ENCODE measurements at places on chromosomes 7 and 10.

DNA sequence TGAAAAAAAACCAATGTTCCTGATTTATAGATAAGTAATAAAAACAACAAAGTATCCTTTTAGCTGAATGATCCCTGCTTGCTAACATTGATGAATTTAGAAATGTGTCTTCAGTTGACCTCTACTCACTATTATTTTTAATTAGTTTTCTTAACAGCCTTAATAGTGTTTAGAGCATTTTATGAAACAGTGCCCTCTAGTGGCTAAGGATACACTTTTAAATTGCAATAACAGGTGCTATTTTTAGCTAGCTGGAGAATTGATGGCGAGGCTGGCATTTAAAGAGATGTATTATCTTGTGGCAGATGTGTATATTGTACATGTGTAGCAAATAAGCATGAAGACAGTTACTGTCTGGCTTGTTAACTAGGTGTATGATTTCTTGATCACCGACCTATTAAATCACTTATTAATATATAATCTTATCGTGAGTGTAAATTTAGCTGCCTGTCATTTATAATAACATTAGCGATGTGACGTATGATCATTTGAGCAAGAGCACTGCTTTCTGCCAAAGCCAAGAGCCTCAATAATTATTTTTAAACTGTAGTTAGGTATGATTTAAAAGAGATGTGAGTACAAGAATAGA is 451.9 kb downstream of the DPP6 start:
- H3K27me3 ChIP-seq: no peaks in the 10 kb centered on the region
- no peaks in the 10 kb centered on the region for H3K4me1 ChIP-seq
- no peak overlapping the region for H3K4me3 ChIP-seq
- no peak for DNase-seq
- no peaks in the 10 kb centered on the region for H3K36me3 ChIP-seq

DNA sequence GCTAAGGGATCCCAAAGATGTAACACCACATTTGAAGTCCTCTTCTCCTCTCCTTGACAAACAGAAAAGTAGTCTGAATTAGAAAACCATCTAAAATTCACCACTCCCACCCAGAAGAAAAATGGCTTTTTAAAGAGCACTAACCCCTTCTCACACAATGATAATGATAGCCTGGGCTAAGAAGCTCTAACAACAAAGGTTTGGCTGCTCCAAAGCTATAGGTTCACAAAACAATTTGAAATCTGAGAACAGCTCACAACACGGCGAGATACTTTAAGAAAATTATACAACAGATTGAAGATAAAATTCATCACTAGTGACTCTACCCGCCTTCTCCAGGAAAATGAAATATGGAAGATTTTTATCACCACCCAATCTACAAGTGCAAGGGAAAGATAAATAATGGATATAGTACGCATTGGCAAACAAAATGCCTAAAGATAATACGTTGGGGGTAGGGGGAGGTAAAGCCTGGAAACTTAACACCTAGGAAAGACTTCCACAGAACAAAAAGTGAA is 7.4 kb downstream of the ITGB1 start:
- peak overlapping the region; percentile 27 for H3K27ac ChIP-seq
- peaks cover 3% of the 10 kb centered on the region for H3K36me3 ChIP-seq

DNA sequence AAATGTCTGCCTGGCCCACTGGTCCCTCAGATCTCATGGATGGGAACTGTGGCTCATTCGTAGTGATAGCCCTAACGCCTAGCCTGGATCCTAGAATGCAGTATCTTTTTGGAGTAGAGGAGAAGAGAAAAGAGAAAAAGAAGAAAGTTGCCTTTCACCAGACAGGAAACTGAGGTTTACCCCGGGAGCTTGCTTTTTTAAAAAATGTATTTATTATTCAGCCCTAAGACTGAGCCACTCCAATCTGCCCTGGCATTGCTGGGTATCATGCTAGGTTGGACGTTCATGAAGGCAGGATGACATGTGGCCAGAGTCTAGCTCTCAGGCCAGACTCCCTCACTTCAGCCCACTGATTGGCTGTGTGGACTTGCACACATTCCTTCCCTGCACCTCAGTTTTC is 21.5 kb upstream of the C10orf105 start:
- peaks cover 22% of the 10 kb centered on the region for H3K36me3 ChIP-seq
- peak overlapping the region; percentile 98 for H3K27ac ChIP-seq
- peaks cover 100% of the 10 kb centered on the region for H3K4me1 ChIP-seq
- H3K27me3 ChIP-seq: no peaks in the 10 kb centered on the region
- DNase-seq: no peak

GRCh38 chr7:75931680-75932079 is 16.7 kb downstream of the POR start:
- no peak for DNase-seq
- H3K27me3 ChIP-seq: no peaks in the 10 kb centered on the region
- no peak overlapping the region for H3K27ac ChIP-seq
- peaks cover 13% of the 10 kb centered on the region for H3K36me3 ChIP-seq

DNA sequence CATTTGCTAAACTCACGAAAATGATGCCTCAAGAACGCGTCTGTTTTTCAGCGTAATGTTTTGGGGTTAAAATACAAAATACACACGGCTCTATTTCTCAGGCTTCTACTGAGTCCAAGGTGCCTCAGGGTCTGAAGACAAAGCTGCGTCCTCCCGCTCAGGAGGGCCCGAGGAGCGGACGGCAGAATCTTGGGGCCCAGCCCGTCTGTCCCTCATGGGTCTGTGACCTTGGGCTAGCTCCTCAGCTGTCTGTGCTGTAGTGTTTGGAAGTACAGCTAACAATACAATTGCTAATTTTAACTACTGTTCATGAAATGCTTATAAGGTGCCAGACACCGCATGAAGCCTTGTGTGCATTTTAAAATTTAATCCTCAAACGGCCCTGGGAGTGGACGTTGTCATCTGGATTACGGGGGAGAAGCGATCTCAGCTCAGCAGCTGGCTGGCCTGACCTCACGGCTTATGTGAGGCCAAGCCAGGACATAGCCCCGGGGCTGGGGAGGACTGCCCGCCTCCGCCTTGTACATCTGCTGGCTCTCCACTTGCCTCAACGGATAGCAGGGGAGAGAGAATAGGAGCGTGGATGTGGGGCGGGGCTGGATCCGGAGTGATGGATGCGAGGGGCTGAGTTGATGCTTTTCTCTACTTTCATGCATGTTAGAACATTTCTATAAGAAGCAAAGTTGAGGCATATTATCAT is 357.4 kb downstream of the GLRX3 start:
- DNase-seq: no peak
- H3K27ac ChIP-seq: no peak overlapping the region
- no peaks in the 10 kb centered on the region for H3K36me3 ChIP-seq
- no peaks in the 10 kb centered on the region for H3K27me3 ChIP-seq

- H3K27ac ChIP-seq: peak overlapping the region; percentile 80
- no peaks in the 10 kb centered on the region for H3K27me3 ChIP-seq
- H3K4me3 ChIP-seq: no peak overlapping the region
- no peak for DNase-seq
Observed at GRCh38 chr7:148723166-148723559, 24.5 kb downstream of the CUL1 start.

GRCh38 chr10:97116462-97117162 is 69.1 kb downstream of the SLIT1 start:
- H3K4me1 ChIP-seq: no peaks in the 10 kb centered on the region
- no peak overlapping the region for H3K4me3 ChIP-seq
- no peaks in the 10 kb centered on the region for H3K36me3 ChIP-seq

- H3K4me1 ChIP-seq: peaks cover 88% of the 10 kb centered on the region
- H3K4me3 ChIP-seq: no peak overlapping the region
- DNase-seq: no peak
- H3K27me3 ChIP-seq: no peaks in the 10 kb centered on the region
- peak overlapping the region; percentile 76 for H3K27ac ChIP-seq
Observed at GRCh38 chr10:80199828-80200227, 5.5 kb downstream of the ANXA11 start.

DNA sequence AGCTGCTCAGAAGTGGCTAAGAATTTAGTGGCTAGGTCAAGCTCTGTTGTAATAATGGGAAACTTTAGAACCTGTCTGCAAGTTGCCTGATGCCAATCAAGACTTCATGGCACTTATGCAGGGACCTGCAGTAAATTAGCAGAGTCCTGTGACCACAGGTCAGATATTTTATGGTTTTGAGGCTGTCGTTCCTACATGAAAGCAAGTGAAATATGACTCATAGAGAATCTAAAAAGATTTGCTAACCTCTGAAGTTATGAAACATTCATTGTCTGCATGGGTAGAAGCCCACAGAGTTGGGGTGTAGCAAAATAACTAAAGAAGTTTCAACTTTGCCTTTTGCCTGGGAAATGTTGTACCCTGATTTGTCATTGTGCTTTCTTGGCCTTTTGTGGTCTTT is 32.3 kb downstream of the SLC39A12 start:
- H3K36me3 ChIP-seq: no peaks in the 10 kb centered on the region
- no peak for DNase-seq
- H3K4me1 ChIP-seq: no peaks in the 10 kb centered on the region
- H3K27ac ChIP-seq: no peak overlapping the region
- H3K4me3 ChIP-seq: no peak overlapping the region

GRCh38 chr7:43694399-43694748 is 34.9 kb downstream of the COA1 start:
- no peak overlapping the region for H3K27ac ChIP-seq
- H3K27me3 ChIP-seq: no peaks in the 10 kb centered on the region
- no peak for DNase-seq
- no peak overlapping the region for H3K4me3 ChIP-seq
- H3K36me3 ChIP-seq: peaks cover 3% of the 10 kb centered on the region

DNA sequence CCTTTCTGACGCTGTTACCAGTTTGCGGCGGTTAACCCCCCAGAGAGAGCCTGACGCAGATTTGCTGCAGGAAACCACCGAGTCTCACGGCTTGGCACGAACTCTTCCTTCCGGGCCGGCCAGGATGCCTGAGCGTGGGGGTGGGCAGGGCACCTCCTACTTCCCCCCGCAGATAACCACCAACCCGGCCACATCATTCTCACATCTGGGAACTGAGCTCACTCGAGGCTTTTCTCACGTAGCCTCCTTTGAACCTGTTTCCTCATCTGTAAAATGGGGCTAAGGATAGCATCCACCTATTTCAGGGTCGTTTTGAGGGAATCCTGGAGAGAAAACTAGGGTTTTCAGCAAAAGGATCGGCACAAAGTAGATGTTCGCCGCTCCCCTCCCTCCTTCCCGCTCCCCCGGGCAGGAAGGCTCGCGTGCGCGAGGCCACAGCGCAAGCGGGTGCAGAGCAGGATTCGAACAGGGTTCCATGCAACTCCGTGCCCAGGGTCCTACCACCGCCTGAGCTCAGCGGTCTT is 23.6 kb downstream of the DDIT4 start:
- H3K27me3 ChIP-seq: no peaks in the 10 kb centered on the region
- peaks cover 71% of the 10 kb centered on the region for H3K4me1 ChIP-seq
- H3K4me3 ChIP-seq: peak overlapping the region; percentile 81
- peak overlapping the region; percentile 100 for H3K27ac ChIP-seq
- peaks cover 12% of the 10 kb centered on the region for H3K36me3 ChIP-seq

DNA sequence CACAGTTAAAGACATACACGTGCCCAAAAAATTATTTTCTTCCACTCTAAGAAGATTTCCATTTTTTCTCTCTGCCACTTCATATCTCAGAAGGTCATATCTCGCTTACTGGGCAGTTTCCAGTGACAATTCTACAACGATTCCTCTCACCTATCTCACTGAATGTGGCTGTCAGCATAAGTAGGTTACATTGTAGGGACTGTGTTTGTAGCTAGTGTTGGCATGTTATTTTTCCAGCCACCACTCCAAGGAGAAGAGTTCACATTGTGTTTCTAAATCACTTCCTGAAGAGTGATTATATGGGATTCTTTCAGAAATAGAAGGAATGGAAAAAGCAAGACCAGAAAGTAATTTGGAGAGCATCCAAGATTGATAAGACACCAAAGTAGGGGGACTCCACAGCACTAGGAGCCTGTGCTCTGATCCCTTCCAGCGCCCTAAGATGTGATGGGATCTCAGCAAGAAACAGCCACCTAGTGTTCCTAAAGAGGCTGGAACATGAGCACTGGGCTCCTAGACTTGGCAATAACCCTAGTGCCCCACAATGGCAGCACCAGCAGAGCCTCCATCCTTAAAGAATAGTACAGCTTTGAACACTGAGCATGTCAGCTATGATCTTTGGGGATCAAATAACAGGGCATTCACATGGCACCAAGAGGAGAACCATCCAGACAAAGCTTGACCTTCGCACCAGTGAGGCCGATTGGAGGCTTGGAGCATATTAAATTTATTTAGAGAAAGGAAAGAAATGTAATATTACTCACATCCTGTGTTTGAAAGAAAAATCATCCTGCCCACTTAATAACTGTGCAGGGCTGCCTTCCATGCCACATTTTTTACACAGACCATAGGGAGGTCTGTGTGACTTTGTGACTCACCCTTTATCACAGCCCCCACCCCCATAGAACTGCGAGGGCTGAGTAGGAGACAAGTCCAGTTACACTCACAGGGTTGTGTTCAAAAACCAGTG is 51.8 kb downstream of the CAV1 start:
- peak overlapping the region; percentile 86 for H3K27ac ChIP-seq
- H3K36me3 ChIP-seq: no peaks in the 10 kb centered on the region
- H3K27me3 ChIP-seq: no peaks in the 10 kb centered on the region
- peak overlapping the region; percentile 14 for H3K4me3 ChIP-seq
- no peak for DNase-seq
- H3K4me1 ChIP-seq: peaks cover 17% of the 10 kb centered on the region

- no peak overlapping the region for H3K4me3 ChIP-seq
- H3K36me3 ChIP-seq: no peaks in the 10 kb centered on the region
- H3K4me1 ChIP-seq: no peaks in the 10 kb centered on the region
- H3K27ac ChIP-seq: no peak overlapping the region
- H3K27me3 ChIP-seq: peaks cover 21% of the 10 kb centered on the region
Observed at GRCh38 chr7:148210804-148211325, 379.7 kb upstream of the C7orf33 start.

DNA sequence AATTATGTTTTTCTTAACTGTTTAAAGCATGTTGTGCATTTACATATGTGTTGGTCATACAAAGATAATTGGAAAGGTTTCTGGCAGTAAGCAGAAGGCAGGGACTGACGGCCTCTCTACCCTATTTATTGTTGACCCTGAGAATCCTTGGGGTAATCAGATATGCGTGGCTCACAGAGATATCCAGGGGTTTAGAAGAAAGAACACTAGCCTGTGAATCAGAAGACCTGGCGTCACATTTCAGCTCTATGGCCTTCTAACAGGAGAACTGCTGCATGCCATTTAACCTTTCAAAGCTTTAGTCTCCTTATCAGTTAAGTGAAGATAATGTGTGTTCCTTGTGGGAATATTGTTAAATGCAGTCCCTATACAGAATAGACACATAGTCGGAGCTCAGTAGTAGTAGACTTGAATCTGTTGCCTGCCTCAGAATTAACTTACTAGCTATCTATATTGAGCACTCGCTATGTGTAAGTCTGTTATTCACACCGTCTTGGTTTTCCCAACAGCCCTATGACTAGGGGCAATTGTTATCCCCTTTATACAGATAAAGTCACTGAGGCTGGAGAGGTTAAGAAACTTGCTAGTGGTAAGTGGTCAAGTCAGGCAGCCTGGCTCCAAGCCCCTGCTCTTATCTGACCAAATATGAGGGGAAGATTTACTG is 129.6 kb upstream of the ANKRD1 start:
- peaks cover 5% of the 10 kb centered on the region for H3K27me3 ChIP-seq
- no peaks in the 10 kb centered on the region for H3K36me3 ChIP-seq
- peaks cover 1% of the 10 kb centered on the region for H3K4me1 ChIP-seq
- DNase-seq: no peak
- H3K27ac ChIP-seq: no peak overlapping the region
